ENCODE measurements at places on chromosomes 7 and 10.

DNA sequence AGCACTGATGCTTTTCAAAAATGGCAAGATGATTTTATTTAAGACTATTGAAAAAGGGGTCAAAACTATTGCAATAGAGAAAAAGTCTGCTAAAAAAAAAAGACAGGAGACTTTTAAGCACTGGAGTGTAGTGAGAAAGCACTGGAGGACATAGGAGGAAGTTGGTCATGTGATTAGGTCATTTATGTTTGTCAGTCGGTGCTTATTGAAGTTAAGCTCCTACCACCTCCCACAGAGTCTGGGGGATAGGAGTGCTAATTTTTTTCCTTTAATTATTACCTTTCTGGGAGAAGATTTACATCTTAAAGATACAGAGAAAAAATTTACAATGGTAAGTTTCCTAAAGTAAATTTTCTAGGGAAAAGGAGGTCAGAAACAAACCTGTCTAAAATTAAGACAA lies 80.2 kb upstream of the TMEM229A start:
- H3K4me1 ChIP-seq: no peaks in the 10 kb centered on the region
- no peak overlapping the region for H3K27ac ChIP-seq
- no peak overlapping the region for H3K4me3 ChIP-seq
- H3K36me3 ChIP-seq: no peaks in the 10 kb centered on the region
- no peaks in the 10 kb centered on the region for H3K27me3 ChIP-seq

DNA sequence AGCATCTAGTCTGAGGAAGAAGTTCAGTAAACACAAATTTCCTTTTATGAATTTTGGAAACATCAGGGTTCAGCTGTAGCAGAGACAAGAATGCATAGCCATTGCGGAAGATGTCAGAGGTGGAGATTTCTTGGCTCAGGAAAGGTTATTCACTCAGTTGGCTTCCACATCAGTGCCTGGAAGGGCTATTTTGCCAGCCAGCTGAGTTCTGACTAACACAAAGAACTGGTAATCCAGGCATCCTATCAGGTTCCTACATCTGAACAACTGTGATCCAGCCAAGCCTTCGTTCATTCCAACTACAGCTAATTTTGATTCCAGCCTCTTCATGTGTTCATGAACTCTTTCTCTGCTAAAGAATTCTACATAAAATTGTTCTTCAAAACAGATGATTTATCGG lies 965.6 kb downstream of the XPNPEP1 start:
- no peak overlapping the region for H3K4me3 ChIP-seq
- no peaks in the 10 kb centered on the region for H3K4me1 ChIP-seq
- DNase-seq: no peak
- no peaks in the 10 kb centered on the region for H3K36me3 ChIP-seq

- DNase-seq: no peak
- no peak overlapping the region for H3K4me3 ChIP-seq
Measured at GRCh38 chr10:11713186-11713743, 28.9 kb upstream of the ECHDC3 start.

GRCh38 chr7:111499027-111499426 lies 63.3 kb downstream of the IMMP2L start:
- no peak overlapping the region for H3K4me3 ChIP-seq
- H3K27me3 ChIP-seq: no peaks in the 10 kb centered on the region
- H3K4me1 ChIP-seq: peaks cover 18% of the 10 kb centered on the region
- no peak overlapping the region for H3K27ac ChIP-seq
- DNase-seq: no peak

DNA sequence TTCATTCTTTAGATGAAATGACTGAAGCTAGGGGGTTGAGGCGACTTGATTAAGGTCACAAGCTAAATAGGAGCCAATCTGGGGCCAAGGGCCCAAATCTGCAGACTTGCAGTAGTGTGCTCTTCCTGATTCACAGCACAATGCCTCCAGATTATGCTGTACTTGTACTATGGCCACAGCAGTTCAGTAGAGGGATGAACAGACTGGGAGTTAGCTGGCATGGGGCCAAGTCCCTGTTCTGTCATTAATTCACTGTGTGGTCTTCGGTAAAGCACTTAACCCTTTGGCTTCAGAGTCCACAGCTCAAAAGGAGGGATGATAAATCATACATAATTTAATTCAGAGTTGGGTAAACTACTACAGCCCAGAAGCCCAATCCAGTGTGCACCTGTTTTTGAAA lies 196.8 kb downstream of the XPNPEP1 start:
- H3K4me3 ChIP-seq: no peak overlapping the region
- no peaks in the 10 kb centered on the region for H3K36me3 ChIP-seq
- no peak for DNase-seq
- H3K27me3 ChIP-seq: no peaks in the 10 kb centered on the region

DNA sequence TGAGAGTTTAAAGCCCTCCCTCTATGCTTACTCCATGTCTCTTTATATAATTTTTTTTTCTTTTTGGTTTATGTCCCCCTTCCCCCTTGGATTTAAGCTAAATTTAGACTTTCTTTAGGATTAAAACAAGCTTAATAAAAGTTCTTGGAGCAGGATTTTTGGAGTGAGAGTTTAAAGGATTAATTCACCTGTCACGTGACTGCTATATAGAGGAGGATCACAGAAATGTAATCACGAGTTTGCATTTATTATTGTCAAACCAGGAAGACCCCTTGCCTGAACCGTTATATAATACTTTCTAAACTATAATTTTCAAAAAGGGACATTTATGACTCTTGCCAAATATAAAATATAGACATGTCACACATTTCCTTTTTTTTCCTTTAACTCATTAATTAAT lies 78.1 kb upstream of the IMMP2L start:
- no peaks in the 10 kb centered on the region for H3K27me3 ChIP-seq
- H3K4me3 ChIP-seq: no peak overlapping the region
- no peaks in the 10 kb centered on the region for H3K4me1 ChIP-seq

- H3K27me3 ChIP-seq: no peaks in the 10 kb centered on the region
- peaks cover 100% of the 10 kb centered on the region for H3K36me3 ChIP-seq
- H3K27ac ChIP-seq: peak overlapping the region; percentile 99
- H3K4me1 ChIP-seq: peaks cover 65% of the 10 kb centered on the region
Measured at GRCh38 chr7:135185471-135186260, 15.2 kb upstream of the CYREN start.

DNA sequence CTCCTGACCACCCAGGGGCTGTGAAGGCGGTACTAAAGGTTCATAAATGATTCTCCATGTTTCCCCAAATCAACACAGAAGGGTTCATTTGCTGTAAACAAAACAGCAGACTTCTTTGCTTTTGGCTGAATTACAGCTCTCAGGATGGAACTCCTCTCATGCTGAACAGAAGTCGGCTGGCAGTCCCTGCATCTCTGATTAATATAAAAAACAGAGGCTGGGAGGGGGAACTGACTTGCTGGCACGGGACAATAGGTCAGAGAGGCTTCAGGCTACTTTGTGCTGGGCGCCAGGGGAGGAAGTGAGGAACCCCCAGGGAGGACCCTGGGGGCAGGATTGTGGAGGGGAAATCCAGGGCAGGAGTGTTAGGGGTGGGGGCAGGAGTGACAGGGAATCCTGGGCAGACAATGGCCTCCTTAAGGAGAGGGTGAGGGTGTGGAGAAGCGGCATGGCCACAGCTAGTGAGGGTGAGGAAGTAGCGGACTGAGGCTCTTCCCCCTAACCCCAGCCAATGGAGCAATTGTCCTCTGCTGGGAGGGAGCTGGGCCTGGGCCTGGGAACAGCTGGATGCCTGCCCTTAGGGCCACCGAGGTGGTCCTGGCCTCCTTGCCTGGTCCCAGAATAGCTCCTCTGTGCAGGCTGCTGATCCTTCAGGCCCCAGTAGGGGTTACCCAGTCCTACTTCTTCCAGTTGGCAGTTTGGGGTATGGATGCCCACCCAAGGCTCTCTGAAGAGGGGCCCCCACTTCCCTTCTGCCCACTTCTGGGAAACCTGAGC lies 9.2 kb upstream of the SFRP5 start:
- no peak overlapping the region for H3K27ac ChIP-seq
- no peaks in the 10 kb centered on the region for H3K27me3 ChIP-seq
- peaks cover 2% of the 10 kb centered on the region for H3K4me1 ChIP-seq
- no peaks in the 10 kb centered on the region for H3K36me3 ChIP-seq
- no peak overlapping the region for H3K4me3 ChIP-seq

GRCh38 chr10:124092250-124092859 lies 1.0 kb downstream of the CHST15 start:
- no peaks in the 10 kb centered on the region for H3K27me3 ChIP-seq
- peak overlapping the region; percentile 88 for H3K4me3 ChIP-seq
- H3K36me3 ChIP-seq: no peaks in the 10 kb centered on the region
- peak overlapping the region; percentile 85 for H3K27ac ChIP-seq

DNA sequence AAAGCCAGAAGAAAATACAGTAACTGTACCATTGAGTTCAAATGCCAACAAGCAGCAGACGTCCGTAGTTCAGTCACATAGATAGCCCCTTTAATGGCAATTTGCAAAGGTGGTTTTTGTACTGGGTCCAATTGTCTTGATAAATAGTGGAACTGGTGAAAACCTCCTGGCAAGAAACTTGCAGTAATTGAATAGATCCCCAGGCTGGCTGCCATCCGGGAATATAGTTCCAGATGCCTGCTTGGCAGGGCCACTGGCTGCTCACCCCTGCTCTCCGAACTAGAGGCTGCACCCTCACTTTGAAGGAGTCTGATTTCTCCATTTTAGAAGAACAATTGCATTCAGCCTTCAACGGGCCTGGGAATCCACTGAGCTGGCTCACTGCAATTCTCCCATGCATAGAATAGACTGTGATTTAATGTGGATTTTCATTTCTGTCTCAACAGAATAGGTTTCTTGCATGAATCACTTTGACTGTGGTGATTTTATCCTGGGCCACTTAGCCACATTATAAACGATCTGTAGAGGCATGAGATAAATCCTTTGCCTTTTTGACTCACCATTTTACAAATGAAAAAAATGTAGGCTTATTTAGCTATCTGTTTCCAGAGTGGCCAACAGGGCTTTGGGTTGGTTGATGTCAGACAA lies 35.9 kb upstream of the ELMO1 start:
- no peak for DNase-seq
- no peaks in the 10 kb centered on the region for H3K36me3 ChIP-seq
- peaks cover 2% of the 10 kb centered on the region for H3K4me1 ChIP-seq
- H3K27me3 ChIP-seq: peaks cover 20% of the 10 kb centered on the region
- H3K4me3 ChIP-seq: no peak overlapping the region
- H3K27ac ChIP-seq: no peak overlapping the region

GRCh38 chr7:108091461-108091831 lies 38.7 kb downstream of the LAMB4 start:
- no peak overlapping the region for H3K27ac ChIP-seq
- peaks cover 4% of the 10 kb centered on the region for H3K4me1 ChIP-seq
- no peak overlapping the region for H3K4me3 ChIP-seq
- H3K36me3 ChIP-seq: no peaks in the 10 kb centered on the region

- H3K4me1 ChIP-seq: no peaks in the 10 kb centered on the region
- H3K4me3 ChIP-seq: no peak overlapping the region
- no peaks in the 10 kb centered on the region for H3K36me3 ChIP-seq
- DNase-seq: no peak
- peaks cover 26% of the 10 kb centered on the region for H3K27me3 ChIP-seq
Measured at GRCh38 chr10:15898046-15898445, 37.7 kb upstream of the MINDY3 start.

DNA sequence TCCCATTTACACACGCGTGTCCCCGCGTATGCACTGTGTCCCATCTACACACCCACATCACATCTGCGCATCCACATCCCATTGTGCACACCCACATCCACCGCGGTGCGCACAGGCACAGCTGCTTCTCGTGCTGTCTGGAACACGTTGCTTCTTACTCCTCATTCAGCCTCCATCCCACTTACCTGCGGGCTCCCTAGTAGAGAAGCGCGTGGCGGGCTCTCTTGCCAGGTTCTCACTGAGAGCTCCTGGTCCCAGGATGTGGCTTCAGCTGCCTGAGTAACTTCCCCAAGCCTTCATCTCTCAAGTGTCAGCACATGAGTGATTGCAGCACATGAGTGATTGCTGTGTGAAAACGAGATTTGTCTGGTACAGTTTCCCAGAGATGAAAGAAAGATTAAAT lies 117.8 kb downstream of the TRRAP start:
- H3K4me1 ChIP-seq: peaks cover 11% of the 10 kb centered on the region
- H3K4me3 ChIP-seq: no peak overlapping the region
- H3K36me3 ChIP-seq: peaks cover 36% of the 10 kb centered on the region
- H3K27me3 ChIP-seq: no peaks in the 10 kb centered on the region

GRCh38 chr10:36446881-36447280 lies 678.5 kb upstream of the ANKRD30A start:
- H3K4me1 ChIP-seq: no peaks in the 10 kb centered on the region
- no peak overlapping the region for H3K27ac ChIP-seq
- H3K36me3 ChIP-seq: no peaks in the 10 kb centered on the region
- no peak for DNase-seq
- no peaks in the 10 kb centered on the region for H3K27me3 ChIP-seq

Data from stimulated activated naive B cell treated with anti-CD40 and anti-IgM and Interleukin-4, amounts not matched to agents 10 μg/mL and 1 μg/mL and 100 μg/mL, for 72 hours (primary cell).